ENCODE measurements at places on chromosomes 6 and 20.
A peak's percentile ranks its signal among the peaks of the same experiment; 100 is the strongest.

- DNase-seq, result no peak
Measured at GRCh38 chr6:53503060-53503459, 41.8 kb downstream of the GCLC start.

DNA sequence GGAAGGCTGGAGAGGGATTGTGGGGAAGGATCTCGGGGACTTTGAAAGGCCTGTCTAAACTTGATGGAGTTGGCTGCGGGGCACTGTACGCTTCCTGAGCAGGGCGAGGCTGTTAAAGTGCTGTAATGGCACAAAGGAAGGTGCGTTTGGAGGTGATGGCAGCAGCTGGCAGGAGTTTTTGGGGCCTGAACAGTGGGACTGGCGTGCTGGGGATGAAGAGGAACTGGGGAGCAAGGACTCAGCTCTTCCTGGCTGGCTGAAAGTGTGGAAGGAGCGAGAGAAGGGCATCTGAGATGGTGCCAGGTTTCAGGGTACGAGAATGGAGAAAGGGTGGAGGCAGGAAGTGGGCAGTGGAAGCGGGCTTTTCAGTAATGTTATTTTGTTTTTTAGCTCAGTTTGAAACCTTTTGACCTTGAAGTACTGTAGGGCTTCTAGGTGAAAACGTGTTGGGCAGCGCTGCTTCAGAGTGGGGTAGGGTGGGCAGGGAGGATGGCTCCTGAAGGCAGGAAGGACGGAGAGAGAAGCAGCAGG lies 8.0 kb downstream of the TMEM181 start:
- DNase-seq, result no peak

DNA sequence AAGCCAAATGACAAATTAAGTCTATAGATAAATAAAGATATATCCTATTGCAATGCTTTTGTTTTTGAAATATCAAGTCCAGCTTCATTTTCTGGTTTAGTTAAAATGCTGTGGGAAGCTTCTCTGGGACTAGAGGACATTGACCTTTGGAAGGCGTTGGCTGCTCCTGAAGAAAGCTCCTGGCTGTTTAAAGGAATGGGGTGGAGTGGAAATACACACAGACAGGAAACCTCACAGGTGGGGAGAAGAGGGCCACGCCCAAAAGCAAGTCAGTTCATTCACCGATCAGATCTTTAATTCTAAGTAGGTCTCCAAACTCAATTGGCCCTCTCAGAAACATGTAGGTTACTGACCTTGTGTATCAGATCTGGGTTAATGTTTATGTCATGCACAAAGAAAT lies 59.6 kb downstream of the SPTLC3 start:
- DNase-seq, result no peak

- DNase-seq, result no peak
Measured at GRCh38 chr6:9890893-9891292, 524.0 kb downstream of the TFAP2A start.

- no peak for DNase-seq
Measured at GRCh38 chr6:36296240-36296639, 26.4 kb downstream of the PNPLA1 start.

DNA sequence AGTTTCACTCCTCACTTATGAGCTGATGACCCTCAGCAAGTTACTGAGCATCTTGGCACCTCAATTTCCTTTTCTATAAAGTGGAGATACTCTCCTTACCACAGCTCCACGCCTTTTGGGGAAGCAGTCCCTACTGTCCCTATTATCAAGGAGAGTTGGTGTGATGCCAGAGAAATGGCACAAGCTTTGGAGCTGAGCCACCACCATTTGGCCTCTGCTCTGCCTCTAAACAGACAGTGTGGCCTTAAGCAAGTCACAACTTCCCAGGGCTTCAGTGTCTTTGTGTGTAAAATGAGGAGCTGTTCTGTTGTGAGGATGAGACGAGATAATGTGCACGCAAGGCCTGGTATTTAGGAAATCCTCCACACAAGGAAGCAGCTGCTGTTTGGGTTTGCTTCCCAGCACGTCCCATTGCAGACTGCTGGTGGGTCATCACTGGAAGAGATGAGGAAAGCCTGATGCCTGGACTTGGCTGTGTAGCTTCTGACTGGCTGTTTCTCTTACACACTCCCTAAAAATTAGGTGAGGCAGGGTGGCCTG lies 18.5 kb downstream of the NSFL1C start:
- no peak for DNase-seq

DNA sequence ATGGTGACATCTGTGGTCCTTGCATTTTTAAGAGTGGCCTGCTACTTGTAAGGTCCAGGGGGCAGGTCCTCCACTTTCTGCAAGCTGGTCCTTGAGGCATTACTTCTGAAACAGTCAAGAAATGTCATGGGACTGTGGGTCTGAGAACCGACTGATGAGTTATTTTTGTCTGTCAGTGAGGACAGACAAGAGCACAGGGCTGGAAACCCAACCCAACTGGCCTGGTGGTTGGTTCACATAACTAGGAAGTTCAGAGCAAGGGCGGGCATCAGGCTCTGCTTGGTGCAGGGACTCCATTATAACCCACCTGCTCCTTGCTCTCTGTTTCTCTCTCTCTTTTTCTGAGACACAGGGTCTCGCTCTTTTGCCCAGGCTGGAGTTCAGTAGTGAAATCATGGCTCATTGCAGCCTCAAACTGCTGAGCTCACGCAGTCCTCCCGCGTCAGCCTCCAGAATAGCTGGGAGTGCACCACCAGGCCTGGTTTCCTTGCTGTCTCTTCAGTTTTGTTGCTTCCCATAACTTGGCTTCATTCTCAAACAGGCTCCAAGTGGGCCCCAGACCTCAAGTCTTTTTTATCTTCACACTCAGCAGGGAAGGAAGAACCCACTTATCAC lies 9.2 kb downstream of the CST3 start:
- DNase-seq, result no peak

- no peak for DNase-seq
Measured at GRCh38 chr6:169864148-169865020, 113.0 kb downstream of the ERMARD start.

GRCh38 chr6:139758209-139758611 lies 383.8 kb upstream of the CITED2 start:
- DNase-seq, result no peak

- no peak for DNase-seq
Measured at GRCh38 chr6:113338644-113339043, 518.5 kb upstream of the MARCKS start.

DNA sequence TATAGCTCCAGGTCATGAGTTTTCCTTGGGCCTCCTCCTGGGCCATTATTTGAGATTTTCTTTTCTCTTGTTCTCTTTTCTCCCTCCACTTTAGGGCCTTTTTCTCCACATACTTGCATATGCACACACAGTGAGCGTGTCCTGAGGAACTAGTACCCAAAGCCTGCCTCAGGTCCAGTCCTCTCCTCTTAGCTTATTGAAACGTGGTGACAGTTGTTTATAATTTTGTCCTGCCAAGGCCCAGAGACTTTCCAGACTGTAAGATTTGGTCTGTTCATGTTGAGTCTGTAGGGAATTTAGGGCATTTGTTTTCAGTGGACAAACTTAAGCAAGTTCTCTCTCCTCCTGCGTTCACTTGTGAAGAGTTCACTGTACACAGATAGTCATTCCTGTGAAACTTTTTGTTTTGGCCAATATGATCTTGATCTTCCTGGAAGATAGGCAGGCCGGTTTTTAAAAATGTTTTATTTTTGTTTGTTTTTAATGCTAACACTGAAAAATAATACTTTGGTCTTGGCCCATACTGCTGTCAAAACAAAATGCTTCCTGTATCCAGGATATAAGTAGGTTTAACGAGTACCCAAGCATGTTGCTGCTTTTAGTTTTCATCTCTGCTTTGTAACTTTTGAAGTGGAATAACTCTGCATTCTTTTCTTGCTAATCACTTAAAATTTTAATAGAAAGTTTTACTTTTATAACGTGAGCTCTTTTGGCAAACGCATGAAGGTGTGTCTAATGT lies 20.7 kb downstream of the LRRC1 start:
- no peak for DNase-seq

DNA sequence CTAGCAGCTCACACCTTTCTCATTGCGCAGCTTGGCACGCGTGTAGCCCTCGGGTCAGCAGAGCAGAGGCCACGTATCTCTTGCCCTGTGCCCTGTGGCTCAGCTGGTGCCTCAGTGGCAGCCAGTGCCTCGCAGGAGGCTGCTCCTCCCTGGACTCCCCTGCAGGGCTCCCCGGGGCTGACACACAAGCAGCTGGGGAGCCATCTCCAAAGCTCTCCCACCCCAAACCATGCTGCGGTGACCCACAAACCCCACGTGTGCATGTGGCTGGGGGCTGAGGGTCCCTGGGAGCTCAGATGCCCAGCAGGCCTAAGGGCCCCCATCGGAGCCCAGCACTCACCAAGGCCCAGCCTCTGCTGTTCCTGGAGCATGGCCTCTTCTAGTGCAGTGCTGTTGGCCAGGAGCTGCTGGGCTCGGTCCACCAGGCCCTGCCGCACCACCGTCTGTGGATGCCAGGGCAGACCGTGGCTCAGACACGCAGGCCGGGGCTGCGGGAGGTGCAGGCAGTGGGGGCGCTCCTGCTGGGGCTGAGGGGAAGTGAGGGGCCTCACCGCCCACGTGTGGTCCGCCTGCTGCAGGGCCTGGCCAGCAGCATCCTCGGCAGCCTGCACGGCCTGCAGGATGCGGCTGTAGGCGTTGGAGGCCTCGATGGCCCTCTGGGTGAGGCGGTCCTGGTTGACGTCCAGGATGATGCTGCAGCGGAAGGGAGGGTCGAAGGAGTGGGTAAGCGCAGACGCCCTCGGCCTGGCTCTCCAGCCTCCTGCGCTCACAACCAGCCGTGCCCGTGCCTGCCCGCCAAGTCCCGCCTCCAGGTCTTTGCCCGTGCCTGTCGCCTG lies 13.8 kb downstream of the ADRM1 start:
- DNase-seq, result no peak

DNA sequence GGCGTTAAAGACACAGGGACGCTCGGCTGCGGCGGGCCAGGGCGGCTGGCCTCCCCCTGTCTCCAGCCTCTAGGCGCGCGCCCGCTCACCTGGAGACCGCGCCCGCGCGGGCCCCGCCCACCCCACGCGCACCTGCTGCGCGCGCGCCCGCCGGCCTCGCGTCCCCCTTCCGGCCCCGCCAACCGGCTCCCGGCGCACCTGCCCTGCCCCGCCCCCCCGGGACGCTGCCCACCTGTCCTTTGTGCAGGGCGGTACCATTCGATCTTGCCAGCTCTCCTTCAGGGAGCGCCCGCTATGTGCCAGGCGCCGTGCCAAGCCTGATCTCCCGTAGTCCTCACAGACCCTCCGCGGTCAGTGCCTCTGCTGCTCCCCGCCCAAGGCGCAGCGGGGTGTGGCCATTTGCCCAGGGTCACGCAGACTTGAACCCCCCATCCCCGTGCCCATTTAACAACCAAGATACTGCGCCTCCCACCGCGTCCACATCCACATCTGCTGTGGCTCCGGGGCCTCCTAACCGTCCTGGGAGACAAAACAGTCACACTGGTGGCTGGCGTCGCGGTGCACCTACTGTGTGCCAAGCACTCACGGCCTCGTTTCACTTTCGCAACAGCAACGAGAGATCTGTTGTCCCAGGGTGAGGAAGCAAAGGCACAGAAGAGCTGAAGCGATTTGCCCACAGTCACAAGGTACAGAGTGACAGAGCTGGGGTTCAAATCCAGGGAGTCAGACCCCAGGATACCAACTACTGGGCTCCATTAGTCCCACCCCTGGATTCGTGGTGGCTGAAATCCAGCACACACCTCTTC lies 48.1 kb downstream of the NOL4L start:
- DNase-seq, result peak; percentile 55

DNA sequence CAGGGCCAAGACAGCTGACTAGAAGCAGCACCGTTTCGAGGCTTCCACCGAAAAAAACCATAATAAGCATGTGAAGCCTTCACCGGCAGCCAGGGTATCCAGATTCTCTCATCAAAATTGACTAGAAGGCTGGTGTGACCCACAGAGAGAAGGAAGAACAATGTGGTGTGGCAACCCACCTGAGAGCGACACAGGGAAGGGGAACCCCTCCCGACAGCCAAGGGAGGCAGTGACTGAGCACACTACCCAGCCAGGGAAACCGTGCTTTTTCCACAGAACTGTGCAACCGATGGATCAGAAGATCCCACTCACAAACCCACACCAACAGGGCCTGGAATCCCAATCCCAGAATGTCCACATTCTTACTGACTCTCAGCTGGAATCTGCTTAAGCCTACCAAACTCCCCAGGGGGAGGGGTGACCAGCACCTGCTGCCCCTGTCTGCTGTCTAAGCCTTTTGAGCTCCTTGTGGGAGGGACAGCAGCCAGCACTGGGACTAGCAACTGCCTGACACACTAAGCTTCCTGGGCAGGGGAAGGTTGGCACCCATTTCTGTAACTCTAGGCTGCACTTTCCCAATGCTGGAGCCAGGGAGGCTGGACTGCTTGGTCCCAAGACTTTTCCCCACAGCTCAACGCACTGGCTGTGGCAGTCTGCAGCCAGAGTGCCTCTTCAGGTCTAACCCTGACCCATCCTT lies 231.9 kb upstream of the FAM83B start:
- no peak for DNase-seq

DNA sequence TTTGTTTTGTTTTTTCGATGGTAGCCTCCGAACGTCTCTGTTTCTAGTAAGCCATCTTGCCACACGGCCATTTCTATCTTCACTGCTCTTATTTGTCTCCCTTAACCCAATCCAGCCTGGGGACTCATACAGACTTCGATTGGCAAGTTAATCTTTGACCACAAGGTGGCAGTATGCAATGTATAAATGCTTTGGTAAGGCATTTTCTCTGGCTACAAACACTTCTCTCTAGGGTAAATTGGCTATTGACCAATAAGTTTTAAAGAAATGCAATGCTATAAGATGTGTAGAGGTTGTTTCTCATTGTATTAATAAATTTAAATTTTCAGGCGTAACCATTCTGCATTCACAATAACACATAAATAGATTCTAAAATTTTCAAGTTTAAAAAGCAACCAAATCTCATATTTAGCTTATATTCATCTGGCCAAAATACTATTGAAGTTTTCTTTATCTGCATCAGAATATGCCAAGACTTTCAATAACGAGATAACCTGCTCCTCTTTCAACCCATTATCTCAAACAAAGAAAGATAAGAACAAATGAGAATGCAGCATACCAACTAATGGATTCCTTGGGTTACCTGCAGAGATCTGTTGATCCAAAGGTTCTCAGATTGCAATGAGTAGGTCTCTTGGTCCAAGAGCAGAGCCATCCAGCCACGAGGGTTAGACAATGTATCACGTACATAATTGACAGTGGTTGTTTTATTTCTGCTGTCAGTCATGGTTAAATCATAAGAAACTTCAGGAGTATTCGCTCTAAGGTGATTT lies 231.9 kb downstream of the PKHD1 start:
- DNase-seq, result no peak

DNA sequence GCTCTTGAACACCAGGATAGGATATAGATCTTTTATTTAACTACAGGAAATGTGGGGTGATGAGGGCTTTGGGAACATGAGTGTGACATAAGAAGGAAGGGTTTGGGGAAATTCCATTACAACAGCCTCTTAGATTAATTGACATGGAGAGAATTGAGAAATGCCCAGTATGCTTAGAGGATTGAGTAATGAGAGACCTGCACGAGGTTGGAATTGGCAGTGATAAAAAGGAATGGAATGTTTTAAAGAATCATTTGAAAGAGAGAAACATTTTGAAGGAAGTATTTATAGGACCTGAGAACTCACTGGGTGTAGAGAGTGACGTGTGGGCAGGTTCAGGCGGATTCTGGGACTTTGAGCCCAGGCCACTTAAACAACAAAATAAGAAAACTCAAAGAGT lies 227.0 kb downstream of the BMP2 start:
- DNase-seq, result no peak

- DNase-seq, result no peak
Measured at GRCh38 chr6:107398001-107398400, 61.4 kb downstream of the PDSS2 start.
